ENCODE measurements at places on chromosomes 1 and 21.
A peak's percentile ranks its signal among the peaks of the same experiment; 100 is the strongest.

DNA sequence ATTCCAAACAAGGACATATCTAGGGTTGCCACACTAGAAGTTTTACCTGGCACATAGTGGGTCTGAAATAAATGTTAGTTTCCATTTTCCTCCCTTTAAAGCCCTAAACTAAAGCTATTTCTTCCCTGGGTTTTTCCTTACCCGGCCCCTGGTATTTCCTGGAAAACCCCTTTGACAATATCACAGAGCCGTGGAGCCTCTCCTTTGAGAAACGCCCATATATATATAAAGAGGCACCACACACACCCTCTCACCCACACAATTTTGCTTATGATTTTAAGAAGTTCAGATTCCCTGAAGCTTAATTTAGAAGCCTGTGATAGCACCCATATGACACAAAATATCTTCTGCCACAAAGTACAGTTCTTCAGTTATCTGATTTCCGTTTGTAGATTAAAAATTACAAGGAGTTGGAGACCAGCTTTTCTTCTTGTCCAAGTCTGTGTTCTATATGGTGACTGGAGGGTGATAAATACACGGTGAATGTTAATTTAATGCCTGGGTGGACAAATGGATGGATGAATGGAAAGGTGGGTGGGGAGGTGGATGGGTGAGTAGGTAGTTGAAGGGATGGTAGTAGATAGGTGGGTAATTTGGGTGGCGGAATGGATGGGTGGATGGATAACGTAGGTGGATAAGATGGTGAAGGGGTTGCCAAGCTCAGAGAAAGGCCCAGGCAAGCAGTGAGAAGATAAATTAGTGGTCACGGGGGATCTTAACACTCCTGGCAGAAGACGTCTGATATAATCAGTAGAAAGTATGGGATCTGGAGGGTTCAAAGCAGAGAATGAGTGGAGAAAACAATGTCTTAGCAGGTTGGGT is 154.4 kb upstream of the FGGY start:
- DNase-seq: no peak

GRCh38 chr1:70892930-70893329 is 154.7 kb downstream of the PTGER3 start:
- DNase-seq: no peak

- no peak for DNase-seq
Observed at GRCh38 chr1:197915260-197915861, 1.8 kb upstream of the LHX9 start.

DNA sequence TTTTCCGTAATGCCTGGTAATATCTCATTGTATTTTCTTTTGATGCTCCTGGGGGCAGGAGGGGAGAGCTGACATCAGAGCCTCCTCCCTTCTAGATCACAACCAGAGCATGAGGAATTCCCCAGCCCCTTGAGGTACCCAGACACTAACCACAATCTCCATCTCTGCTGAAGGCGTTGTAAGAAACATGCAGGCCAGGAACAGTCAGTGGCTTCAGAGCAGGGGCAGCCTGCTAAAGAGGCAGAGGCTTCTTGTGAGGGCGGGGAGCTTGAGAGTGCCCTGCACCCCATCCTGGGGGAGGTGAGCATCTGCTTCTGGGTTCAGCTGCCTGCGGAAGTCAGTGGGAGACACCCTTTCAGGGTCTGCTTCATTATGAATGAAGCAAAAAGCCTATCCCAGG is 19.0 kb downstream of the MAPKAPK2 start:
- peak; percentile 56 for DNase-seq

- no peak for DNase-seq
Observed at GRCh38 chr21:26169611-26170470, 729 bp downstream of the APP start.

Measured in stimulated activated CD8-positive, alpha-beta memory T cell treated with anti-CD3 and anti-CD28 coated beads, Interleukin-4, amount 100 ng/mL, for 4 hours (primary cell).